ENCODE measurements at places on chromosomes 5 and 9.

DNA sequence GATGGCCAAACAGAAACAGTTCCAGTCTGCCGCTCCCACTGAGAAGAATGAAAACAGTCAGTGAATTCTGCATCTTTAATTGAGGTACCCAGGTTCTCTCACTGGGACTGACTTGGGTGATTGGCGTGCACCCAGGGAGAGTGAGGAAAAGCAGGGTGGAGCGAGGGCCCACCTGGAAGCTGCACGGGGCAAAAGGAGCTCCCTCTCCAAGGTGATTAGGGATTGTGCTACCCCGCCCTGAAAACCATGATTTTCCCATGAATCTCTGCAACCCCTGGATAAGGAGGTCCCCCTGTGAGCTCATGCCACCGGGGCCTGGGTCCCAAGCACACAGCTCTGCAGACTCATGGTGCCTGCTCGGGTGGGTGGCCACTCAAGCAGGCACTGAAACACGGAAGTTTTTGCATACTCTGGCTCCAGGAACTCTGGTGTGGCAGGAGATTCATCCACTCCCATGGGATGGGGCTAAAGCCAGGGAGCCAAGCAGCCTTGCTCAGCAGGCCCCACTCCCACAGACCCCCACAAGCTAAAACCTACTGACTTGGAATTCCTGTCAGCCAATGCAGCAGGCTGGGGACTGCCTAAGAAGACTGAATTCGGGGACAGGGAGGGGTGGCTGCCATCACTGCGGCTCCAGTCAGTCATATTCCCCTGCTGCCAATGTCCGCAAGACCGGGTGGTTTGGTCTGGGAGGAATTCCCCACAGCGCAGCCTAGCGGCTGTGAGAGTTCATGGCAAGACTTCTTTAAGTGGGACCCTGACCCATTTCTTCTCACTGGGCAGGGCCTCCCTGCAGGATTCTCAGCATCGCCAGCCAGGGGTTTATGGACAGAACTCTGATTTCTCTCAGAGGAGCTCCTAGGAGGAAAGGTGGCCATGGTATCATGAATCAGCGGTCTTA lies 652.2 kb upstream of the RGMB start:
- DNase-seq = no peak

GRCh38 chr5:135493406-135494180 lies 41.4 kb upstream of the TIFAB start:
- DNase-seq = no peak

GRCh38 chr9:131562032-131562959 lies 17.0 kb downstream of the PRRT1B start:
- DNase-seq = no peak

DNA sequence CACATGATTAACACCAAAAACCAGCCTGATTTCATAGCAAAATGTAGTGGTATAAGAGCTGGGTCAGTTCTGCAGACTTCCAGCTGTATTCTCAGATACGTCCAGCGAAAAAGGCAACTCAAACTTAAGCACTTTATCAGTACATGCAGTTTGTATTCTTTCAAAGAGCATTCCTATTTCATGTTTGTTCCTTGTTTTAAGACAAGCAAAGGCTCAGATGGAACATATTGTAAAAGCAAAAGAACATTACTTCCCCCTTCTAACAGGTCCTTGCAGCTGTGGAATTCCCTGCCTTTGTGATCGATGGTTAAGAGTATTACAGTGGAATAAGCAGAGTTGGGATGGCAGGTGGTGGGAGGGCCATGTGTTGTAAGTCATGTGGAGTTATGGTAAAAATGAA lies 86.3 kb upstream of the GRHPR start:
- no peak for DNase-seq

GRCh38 chr9:88460587-88461332 lies 72.5 kb downstream of the SPIN1 start:
- no peak for DNase-seq

- no peak for DNase-seq
Measured at GRCh38 chr9:95586326-95586725, 69.6 kb upstream of the PTCH1 start.

GRCh38 chr9:131033269-131034224 lies 24.6 kb downstream of the LAMC3 start:
- DNase-seq = no peak

- DNase-seq = no peak
Measured at GRCh38 chr5:55108661-55109060, 6.2 kb downstream of the GZMA start.

- no peak for DNase-seq
Measured at GRCh38 chr5:23523031-23523430, 15.6 kb downstream of the PRDM9 start.

- DNase-seq = no peak
Measured at GRCh38 chr5:8060235-8060952, 191.4 kb downstream of the MTRR start.

Measured in GM13976 (cell line).